ENCODE measurements at places on chromosomes 4 and X.

DNA sequence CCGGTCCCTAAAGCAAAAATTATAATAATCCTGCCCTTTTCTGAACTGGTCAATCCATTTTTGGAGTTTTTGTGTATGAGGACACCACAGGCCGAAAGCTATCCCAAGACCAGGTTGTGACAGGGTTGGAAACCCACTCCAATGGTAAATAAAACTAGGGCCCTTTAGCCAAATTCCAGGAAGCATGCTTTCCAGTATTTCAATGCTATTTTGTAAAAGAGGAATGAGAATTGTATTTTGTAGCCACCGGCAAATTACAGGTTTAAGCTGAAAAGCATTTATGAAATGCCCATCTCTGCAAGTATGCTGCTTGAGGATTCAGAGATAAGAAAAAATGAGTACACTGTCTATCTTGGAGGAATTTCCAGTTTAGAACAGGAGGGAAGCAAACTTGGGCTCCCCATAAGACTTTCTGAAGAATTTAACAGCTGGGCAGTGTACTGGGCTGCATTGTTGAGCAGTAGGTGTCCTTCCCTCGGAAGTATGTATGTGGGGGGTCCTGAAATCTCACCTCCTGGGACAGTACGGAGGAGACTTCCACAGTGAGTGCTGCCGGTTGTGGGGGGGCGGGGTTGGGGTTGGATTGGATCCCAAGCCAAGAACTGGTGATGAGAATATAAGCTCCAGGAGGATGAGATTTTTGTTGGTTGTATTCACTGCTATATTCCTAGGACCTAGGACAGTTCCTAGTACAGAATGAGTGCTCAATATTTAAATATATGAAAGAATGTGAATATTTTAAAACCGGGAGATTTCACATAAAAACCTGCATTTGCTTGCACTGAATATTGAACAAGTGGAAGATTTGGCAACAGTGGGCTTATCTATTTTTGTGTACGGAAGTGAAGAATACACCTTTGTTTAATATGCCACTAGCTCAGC, 26.8 kb downstream of the OCIAD2 start:
- DNase-seq: no peak

DNA sequence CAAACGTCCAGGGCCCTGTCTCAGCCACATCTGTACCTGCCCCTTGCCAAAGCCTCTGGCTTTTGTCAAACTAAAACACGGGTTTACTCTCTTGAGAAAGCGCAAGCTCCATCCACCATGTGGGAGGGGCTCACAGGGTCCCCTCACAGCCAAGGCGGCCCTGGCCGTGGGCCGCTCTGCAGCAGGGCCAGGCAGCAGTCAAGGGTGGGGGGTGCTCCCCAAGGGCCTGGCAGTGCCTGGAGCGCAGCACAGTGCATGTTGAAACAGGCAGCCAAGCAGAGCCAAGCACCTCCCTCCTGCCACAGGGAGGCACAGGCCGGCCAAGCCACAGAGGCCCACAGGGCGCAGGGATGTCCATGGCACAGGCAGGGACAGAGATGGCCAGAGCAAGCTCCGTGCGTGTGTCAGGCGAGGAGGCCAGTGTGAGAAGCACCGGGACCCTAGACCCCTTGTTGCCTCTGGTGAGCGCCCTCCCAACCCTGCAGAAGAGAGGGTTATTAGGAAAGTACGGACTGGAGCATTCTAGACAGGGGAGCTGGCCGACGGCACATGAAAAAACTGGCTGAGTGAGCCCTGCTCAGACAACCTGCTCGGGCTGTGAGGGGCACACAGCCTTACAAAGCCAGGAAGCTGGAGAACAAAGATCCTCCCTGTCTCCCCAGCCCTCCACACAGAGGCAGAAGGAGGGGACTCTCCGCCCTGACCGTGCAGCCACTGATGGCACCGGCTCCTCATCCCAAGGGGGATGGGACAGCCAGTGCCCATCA, 39.0 kb downstream of the FAM53A start:
- no peak for DNase-seq

- DNase-seq: no peak
Observed at GRCh38 chrX:100447655-100448397, 37.8 kb upstream of the PCDH19 start.

DNA sequence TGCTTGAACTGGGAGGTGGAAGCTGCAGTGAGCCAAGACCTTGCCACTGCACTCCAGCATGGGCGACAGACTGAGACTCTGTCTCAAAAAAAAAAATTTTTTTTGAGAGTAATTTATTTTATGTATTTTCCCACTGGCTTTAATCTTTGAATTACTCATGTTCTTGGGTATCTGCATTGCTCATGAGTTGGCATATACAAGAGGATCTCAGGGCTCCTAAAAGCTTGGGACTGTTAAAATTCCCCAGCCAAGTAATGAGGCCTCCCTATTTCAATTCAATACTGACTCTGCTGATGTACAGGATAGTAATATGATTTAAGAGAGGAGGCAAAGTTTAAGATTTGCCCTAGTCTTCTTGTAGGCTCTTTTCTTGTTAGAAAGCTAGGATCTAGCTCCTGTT, 6.2 kb downstream of the IL21 start:
- no peak for DNase-seq

- no peak for DNase-seq
Observed at GRCh38 chr4:187586892-187587291, 408.7 kb upstream of the ZFP42 start.

DNA sequence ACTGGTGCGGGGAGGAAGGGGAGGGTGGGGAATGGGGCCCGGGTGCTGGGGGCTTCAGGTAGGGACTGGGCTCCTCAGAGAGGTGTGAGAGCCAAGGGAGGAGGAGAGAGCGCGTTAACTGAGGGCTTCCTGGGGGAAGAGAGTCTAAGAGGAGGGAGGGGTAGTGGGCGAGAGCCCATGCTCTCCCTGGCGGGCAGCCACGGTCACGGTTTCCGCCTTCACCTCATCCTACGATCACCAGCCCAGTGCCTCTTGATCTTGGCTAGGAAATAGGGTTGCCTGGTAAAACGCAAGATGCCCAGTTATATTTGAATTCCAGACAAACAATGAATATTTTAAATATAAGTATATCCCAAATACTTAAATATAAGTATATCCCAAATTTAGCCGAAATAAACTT, 60.8 kb upstream of the GRPEL1 start:
- no peak for DNase-seq

DNA sequence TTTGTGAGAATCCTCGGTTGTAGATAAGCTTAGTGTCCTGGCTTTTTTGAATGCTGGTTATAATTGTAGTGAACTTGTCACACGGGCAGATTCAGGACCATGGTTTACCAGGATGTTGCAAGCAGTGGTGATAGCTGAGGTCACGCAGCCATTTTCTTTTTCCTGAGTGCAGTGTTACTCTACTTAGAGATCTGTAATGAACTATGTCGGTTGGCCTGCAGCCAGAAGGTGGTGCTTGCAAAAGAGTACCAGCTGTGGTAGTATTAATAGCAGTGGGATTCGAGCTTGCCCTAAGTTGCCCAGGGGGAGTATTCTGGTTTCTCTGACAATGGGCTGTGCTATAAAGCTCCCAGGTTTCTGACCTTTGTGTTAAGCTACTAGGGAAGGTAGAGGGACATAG, 368.9 kb downstream of the SLITRK2 start:
- DNase-seq: no peak

DNA sequence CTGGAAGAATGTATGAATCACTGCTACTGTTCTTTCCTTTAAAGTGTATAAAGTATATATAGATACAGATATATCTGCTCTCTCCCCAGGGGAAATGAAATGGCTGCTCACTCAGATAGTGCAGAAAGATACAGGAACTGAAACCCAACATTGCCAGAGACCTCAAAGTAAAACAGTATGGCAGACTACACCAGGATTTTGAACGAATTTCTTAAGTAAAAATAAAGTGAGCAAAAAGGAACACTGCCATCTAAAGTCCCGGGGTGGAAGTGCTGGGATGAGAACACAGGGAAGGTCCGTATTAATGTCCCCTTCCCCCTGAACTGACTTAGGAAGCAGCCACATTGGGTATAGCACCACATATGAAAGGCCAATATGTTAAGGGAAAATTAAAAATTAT, 93.4 kb downstream of the TMA16 start:
- DNase-seq: no peak

DNA sequence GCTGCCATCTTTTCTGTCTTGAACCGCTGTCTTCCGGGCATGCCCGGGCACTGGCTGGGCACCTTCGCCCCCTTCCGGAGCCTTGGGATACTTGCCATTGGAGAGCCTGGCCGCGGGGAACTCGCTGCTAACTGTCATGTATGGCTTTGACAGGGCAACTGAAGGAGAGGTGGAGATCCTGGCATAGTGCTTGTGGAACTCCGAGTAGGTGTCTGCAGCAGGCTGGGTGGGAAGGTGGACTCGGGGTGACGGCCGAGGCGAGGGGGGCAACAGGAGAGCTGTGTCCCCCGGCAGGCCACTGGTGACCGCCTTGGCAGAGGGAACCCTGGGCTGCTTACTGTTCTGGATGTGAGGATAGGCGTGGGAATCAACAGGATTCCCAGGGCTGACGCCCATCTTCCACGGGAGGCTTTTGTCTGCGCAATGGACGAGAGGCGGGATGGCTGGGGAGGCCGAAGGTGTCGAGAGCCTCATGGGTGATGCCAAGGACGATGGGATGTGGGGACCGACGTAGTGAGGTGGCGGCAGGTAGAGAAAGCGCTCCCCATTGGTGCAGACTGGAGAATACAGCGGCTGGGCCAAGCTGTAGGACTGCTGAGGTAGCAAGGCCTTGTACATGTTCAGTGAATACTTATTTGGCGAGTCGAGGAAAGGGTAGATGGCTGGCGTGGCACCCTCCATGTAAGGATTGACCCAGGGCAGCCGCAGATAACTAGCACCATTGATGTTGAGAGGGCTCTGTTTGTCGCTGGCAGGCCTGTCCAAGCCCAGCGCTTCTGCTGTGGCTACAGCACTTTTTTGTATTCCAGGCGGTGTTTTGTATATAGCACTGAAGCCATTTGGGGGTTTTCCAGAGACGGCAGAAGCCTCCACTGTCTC, 23.4 kb downstream of the BCOR start:
- DNase-seq: no peak
